Vagina (tissue), 2 donors: ENCODE measurements at places on chromosomes 6 and 20.
A peak's percentile ranks its signal among the peaks of the same experiment; 100 is the strongest.

- DNase-seq, result no peak
These were observed 9.2 kb upstream of the PRSS16 start for GRCh38 chr6:27238010-27238983.

DNA sequence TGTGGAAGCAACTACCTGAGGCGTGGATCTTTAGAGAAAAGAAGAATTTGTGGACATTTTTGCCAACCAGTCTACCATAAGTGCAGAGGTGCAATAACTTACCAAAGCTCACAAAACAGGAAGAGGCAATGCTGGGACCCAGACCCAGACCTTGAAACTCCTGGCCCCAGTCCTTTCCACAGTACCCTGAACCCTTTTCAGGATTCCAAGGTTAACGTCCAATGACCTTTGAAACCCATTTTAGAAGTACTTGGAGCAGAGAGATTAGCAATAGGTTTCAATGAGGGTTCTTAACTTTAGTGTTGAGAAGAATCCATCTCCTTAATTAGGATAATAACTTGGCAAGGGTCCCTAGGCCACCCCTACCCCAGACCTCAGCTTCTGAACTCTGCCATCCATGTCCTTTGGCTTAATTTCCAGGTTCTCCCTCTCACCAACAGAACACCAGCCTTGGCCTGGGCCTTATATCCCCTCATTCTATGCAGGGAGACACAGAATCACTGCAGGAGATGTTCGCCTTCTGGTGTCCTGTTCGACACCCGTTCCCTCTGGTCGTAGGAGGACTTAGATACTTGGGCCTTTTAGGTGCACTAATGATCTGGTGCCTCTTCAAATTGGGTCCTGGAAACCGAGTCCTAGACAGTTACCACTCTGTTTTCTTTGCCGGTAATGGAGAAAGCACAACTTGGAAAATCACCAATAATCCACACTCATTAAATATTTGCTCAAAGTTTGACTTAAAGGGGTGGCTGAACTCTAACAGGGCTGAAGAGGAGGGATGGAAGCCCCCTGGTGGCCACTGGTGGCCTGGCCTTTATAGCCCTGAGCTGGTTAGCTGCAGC is 40.6 kb downstream of the ISM1 start:
- DNase-seq, result no peak

- no peak for DNase-seq
These were observed 38.2 kb downstream of the ELMO2 start for GRCh38 chr20:46367967-46368901.

GRCh38 chr6:16821834-16822264 is 60.6 kb upstream of the ATXN1 start:
- no peak for DNase-seq

GRCh38 chr6:153086225-153086990 is 44.7 kb downstream of the RGS17 start:
- DNase-seq, result no peak

- DNase-seq, result no peak
These were observed 132.2 kb upstream of the UST start for GRCh38 chr6:148614602-148615001.

DNA sequence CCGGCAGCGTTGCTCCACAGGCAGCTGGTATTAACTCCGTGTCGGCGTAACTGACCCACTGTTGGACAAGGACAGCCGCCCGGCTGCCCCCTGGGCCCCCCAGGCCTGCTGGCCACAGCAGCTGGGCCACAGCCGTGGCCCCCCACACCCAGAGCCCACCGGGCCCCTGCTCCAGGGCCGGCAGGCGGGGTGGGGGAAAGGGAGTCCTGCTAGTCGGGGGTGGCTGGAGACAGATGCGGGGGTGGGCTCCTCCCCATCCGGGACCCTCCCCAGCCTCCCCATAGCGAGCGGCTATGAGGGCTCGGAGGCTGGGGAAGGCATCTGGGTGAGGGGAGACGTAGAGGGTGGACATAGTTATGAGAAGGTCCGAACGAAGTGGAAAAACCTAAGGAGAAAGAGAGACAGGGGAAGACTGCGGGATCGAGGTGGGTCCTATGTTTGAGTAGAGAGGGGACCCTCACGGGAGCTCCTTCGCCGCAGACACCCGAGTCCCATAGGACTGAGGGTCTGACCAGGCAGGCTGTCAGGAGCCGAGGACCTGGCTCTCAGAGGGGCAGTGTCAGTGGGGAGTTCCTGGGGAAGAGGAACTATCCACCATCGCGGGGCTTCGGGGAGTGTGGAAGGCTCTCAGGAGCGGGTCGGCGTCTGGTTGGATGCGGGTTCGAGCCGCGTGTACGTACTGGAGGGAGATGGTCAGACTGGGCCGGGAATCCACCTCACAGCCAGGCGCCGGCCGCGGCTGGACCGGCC is 511 bp downstream of the VARS1 start:
- DNase-seq, result no peak

DNA sequence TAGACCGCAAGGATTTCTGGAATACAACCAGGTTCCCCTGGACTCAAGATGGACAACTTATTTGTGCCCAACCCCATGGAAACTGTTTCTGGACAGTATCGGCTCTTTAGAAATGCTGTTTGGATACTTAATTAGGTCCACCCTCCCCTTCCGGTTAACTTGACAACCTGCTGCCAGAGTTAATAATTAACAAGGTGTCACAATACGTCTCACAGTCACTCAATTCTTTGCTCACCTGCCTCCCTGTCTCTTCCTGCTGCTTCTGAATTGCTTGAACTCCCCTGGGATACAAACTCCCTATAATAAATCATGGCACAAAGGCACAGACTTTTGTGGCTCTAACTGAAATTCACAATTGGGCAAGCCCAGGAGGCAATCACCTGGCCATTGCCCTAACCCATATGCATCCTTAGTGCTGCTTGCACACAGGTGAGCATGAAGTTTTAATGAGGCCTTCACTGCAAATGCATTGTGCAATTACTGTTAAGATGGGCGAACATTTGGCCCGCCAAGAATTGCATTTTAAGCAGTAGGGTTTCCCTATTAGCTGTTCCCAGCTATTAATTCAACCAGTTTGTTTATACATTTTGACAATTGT is 504.4 kb upstream of the NOX3 start:
- DNase-seq, result no peak

DNA sequence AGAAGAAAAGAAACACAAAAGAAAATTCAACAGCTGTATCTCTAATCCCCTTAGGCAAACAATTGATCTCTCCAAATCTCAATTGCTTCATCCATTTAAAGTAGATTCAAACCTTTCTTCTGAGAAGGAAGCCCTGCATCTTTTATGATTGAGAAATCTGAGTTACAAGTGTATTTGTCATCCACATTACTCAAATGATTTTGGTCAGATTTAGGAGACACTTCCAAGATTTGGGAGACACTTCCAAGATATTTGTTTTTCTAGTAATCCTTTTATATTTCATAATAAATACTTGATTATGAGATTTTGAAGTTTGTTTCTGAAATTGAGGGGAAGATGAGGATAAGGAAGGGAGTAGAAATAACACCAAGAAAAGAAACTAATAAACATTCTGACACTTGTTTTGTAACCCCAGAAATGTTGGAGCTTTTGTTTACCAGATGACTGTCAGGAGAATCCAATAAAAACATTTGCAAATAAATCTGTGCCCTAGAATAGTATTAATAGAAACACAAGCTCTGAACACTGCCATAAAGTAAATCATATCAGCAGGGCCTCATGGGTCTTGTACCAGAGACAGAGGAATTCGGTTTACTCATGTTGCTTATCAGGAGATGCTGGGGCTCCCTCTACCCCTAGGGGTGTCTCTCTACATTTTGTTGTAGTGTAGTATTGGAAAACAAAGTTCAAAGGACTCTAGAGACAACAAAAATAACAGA is 314.3 kb upstream of the NT5E start:
- no peak for DNase-seq

- DNase-seq, result no peak
These were observed 136.8 kb downstream of the OLIG3 start for GRCh38 chr6:137357263-137357947.

GRCh38 chr6:8400663-8401062 is 34.7 kb downstream of the SLC35B3 start:
- DNase-seq, result no peak

DNA sequence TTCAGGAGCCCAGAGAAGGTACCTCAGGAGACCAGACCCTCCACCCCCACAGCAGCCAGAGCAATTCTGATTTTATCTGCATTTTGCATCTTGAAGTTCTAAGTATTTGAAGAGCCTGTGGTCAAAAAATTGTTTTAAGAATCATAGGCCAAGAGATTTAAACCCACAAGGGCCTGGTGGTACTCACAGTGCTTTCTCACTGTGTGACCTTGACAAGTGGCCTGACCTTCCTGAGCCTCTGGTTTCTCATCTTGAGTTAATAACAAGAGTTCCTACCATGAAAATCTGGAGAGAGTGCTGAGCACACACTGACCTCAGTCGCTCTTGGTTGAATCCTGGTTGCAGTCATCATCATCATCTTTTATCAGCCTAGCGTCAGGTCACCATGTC is 45.4 kb upstream of the ID1 start:
- no peak for DNase-seq

GRCh38 chr6:33600761-33601160 is 20.4 kb upstream of the ITPR3 start:
- DNase-seq, result no peak

DNA sequence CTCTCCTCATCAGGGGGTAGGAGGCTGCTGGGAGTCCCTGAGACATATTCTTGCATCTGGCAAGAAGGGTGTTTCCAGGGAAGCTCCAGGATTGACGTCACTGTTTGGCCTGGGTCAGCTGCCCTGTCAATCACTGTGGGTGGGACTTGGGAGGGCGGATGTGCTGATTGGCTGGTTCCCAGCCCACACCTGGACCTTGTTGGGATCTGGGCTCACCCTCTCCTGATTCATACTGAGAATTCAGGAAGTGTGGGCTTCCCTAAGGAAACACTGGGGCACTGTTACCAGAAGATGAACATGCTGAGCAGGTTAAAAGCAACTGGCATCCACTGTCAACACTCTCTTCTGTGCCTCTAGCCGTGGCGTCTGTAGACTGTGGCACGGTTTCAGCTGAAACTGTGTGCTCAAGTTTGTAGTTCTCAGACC is 36.5 kb downstream of the CDH26 start:
- no peak for DNase-seq

GRCh38 chr20:12166053-12166717 is 248.5 kb downstream of the BTBD3 start:
- peak; percentile 94 for DNase-seq
